ENCODE measurements at places on chromosomes 12 and 14.
A peak's percentile ranks its signal among the peaks of the same experiment; 100 is the strongest.

- H3K4me3 ChIP-seq: no peak overlapping the region
- H3K36me3 ChIP-seq: no peaks in the 10 kb centered on the region
- H3K4me1 ChIP-seq: no peaks in the 10 kb centered on the region
- DNase-seq: no peak
Measured at GRCh38 chr12:83197483-83197914, 510.8 kb downstream of the TMTC2 start.

- H3K4me1 ChIP-seq: no peaks in the 10 kb centered on the region
- no peak overlapping the region for H3K27ac ChIP-seq
- no peak for DNase-seq
- no peaks in the 10 kb centered on the region for H3K27me3 ChIP-seq
- no peaks in the 10 kb centered on the region for H3K36me3 ChIP-seq
- no peak overlapping the region for H3K4me3 ChIP-seq
Measured at GRCh38 chr14:79852950-79853744, 358.2 kb downstream of the DIO2 start.

DNA sequence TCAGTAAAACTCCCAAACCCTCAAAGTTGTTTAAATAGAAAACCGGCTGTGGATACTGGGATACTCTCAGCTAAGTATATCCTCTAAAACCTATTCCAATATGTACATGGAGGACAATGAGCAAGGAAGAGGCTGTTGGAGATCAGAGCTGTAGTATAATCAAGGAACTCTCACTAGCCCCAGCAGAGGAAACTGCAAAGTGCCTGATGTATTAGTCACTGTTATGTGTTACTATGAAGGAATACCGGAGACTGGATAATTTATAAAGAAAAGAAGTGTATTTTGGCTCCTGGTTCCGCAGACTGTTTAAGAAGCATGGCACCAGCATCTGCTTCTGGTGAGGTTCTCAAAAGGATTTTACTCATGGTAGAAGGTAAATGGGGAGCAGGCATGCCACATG is 65.6 kb upstream of the RPL10L start:
- H3K27me3 ChIP-seq: no peaks in the 10 kb centered on the region
- H3K27ac ChIP-seq: no peak overlapping the region
- H3K4me3 ChIP-seq: no peak overlapping the region
- no peak for DNase-seq

DNA sequence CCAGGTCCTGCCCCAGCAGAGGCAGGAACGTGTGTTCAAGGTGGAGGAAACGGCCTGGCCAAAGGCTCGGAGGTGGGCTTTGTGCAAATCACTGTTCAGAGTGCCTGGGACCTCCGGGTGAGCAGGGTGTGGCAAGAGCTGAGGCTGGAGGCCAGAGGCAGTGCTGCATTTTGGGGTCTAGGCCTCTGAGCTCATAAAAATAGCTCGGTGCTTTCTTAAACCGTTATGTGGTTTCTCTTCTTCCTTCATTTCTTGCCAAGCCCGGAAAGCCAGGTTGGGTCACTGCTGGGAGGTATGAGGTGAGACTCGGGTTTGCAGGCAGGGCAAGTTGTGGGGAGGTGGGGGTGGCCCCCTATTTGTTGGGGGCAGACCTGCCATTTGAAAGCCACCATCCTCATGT is 178.8 kb upstream of the MYL2 start:
- H3K27me3 ChIP-seq: no peaks in the 10 kb centered on the region
- H3K27ac ChIP-seq: no peak overlapping the region
- no peaks in the 10 kb centered on the region for H3K4me1 ChIP-seq
- no peaks in the 10 kb centered on the region for H3K36me3 ChIP-seq
- DNase-seq: no peak

- H3K27me3 ChIP-seq: no peaks in the 10 kb centered on the region
- DNase-seq: no peak
- no peaks in the 10 kb centered on the region for H3K36me3 ChIP-seq
- no peak overlapping the region for H3K27ac ChIP-seq
Measured at GRCh38 chr12:86193931-86194330, 62.3 kb downstream of the MGAT4C start.

GRCh38 chr12:57477710-57478681 is 1.7 kb downstream of the ARHGAP9 start:
- no peak overlapping the region for H3K4me3 ChIP-seq
- peaks cover 8% of the 10 kb centered on the region for H3K27me3 ChIP-seq
- no peak for DNase-seq
- no peak overlapping the region for H3K27ac ChIP-seq
- H3K4me1 ChIP-seq: no peaks in the 10 kb centered on the region
- no peaks in the 10 kb centered on the region for H3K36me3 ChIP-seq

GRCh38 chr12:7139200-7139599 is 9.0 kb downstream of the CLSTN3 start:
- no peaks in the 10 kb centered on the region for H3K4me1 ChIP-seq
- H3K4me3 ChIP-seq: no peak overlapping the region
- DNase-seq: no peak

DNA sequence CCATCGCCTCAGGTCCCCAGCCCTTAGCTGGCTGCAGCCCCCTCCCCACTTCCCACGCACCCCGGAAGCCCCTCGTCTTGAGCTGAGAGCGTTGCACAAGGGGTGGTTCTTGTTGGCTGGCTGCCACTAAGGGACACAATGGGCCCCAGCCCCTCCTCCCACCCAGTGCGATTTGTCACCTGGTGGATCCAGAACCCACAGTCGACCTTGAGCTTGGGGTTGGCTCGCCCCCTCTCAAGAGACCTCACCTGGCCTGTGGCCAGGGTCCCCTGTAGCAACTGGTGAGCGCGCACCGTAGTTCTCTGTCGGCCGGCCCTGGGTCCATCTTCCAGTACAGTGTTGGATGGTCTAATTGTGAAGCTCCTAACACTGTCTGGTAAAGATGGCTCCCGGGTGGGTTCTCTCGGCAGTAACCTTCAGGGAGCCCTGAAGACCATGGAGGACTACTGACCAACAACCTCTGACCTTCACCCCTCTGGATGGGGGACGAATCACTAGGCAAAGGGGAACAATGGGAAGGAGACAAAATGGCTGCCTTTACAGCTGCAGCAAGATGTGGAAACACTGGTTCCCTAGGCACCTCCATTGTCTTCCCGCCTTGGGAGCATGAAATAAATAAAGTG is 6.6 kb downstream of the PHB2 start:
- no peak overlapping the region for H3K4me3 ChIP-seq
- no peak for DNase-seq
- H3K36me3 ChIP-seq: no peaks in the 10 kb centered on the region
- H3K27me3 ChIP-seq: no peaks in the 10 kb centered on the region
- no peak overlapping the region for H3K27ac ChIP-seq
- peaks cover 4% of the 10 kb centered on the region for H3K4me1 ChIP-seq

GRCh38 chr14:49898485-49898884 is 5.6 kb downstream of the ARF6 start:
- no peak overlapping the region for H3K4me3 ChIP-seq
- peaks cover 15% of the 10 kb centered on the region for H3K4me1 ChIP-seq
- no peaks in the 10 kb centered on the region for H3K27me3 ChIP-seq
- H3K27ac ChIP-seq: no peak overlapping the region
- no peak for DNase-seq

- H3K27ac ChIP-seq: peak overlapping the region; percentile 34
- H3K36me3 ChIP-seq: no peaks in the 10 kb centered on the region
- H3K4me3 ChIP-seq: no peak overlapping the region
Measured at GRCh38 chr12:43338848-43339526, 213.0 kb downstream of the ADAMTS20 start.

DNA sequence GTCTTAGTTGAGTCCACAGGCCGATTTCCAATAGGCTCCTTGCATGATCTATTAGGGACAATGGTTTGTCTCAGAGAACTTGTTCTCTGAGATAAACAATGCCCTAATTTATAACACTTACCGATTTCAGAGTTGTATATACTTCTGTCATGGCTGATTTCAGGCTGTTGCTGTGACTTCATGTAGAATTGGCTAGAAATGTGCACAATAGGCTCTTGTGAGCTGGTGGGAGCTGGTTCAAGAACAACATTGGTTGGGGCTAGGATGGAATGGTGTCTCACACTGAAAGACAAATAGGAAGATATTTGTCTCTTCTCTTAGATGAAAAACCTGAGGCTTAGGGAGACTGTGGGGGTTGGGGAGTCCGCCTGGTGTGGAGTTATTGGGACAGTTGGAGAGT is 6.7 kb upstream of the KRT86 start:
- no peak overlapping the region for H3K4me3 ChIP-seq
- H3K27ac ChIP-seq: no peak overlapping the region
- no peaks in the 10 kb centered on the region for H3K4me1 ChIP-seq
- no peak for DNase-seq

DNA sequence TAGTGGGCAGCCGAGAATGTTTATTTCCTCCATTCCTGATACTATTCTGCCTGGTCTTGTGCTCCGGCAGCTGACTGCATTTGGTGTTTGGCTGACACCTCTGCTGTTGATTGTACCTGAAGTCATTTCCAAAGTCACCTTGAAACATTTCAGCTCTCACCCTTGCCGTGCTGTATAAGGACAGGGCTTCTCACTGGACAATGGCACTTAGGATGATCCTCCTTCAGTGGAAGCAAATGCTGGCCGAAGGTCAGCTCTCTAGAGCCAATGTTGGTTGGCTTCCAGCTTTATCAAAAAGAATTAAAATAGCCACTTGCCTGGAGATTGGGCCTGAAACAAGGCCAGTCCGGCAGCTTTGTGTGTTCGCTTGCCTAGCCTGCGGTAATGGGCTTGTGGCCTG is 44.0 kb downstream of the ACACB start:
- peaks cover 7% of the 10 kb centered on the region for H3K4me1 ChIP-seq
- H3K36me3 ChIP-seq: no peaks in the 10 kb centered on the region
- DNase-seq: no peak
- H3K4me3 ChIP-seq: no peak overlapping the region
- no peaks in the 10 kb centered on the region for H3K27me3 ChIP-seq

DNA sequence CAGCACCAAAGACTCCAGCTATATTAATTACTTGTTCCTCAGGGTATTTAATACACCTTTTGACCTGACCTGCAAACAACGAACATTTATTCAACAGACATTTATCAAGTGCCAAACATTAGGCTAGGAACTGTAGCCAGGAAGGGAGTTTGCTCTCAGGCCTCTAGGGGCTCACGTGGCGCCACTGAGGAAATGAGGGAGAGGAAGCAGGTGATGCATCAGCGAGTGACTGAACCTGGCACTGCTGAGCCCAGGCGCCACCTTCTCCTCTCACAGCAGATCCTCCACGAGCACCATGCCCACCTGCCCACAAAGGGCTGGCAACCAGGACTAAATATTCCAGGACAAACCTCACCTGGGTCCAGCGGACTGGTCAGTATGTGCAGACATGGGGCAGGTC is 50.2 kb downstream of the SETD3 start:
- DNase-seq: no peak
- no peaks in the 10 kb centered on the region for H3K27me3 ChIP-seq
- H3K27ac ChIP-seq: no peak overlapping the region

DNA sequence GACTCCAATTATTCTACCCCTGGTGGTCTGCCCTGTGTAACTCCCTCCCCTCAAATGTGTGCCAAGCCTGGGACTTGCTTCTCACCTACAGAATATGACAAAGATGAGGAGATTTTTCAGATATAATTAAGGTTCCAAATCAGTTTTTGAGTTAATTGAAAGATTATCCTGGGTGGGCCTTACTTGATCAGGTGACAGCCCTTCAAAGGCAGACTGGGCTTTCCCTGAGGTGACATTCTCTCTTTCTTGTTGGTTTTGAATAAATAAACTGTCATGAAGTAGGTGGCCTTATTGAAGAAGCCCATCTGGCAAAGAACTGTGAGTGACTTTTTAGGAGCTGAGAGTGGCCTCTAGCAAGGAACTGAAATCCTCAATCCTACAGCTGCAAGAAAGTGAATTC is 106.0 kb downstream of the BRMS1L start:
- no peaks in the 10 kb centered on the region for H3K4me1 ChIP-seq
- H3K27ac ChIP-seq: no peak overlapping the region
- no peaks in the 10 kb centered on the region for H3K27me3 ChIP-seq
- no peak overlapping the region for H3K4me3 ChIP-seq

GRCh38 chr14:70856851-70857495 is 47.7 kb upstream of the MAP3K9 start:
- H3K36me3 ChIP-seq: no peaks in the 10 kb centered on the region
- no peak overlapping the region for H3K27ac ChIP-seq
- H3K4me1 ChIP-seq: no peaks in the 10 kb centered on the region
- no peak overlapping the region for H3K4me3 ChIP-seq
- H3K27me3 ChIP-seq: no peaks in the 10 kb centered on the region

DNA sequence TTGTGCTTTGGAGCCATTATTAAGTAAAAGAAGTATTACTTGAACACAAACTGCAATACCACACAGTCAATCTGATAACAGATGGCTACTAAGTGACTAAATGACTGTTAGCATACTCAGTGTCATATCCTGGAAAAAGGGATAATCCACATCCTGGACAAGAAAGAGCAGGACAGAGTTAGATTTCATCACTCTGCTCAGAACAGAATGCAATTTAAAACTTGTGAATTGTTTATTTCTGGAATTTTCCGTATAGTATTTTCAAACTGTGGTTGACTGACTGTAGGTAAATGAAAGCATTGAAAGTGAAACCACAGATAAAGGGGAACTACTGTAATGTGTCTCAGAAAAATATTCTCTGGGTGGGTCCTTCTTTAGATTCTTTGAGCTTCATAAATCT is 458.8 kb downstream of the TMEM117 start:
- H3K27me3 ChIP-seq: no peaks in the 10 kb centered on the region
- H3K27ac ChIP-seq: no peak overlapping the region
- H3K4me1 ChIP-seq: no peaks in the 10 kb centered on the region
- H3K4me3 ChIP-seq: no peak overlapping the region

DNA sequence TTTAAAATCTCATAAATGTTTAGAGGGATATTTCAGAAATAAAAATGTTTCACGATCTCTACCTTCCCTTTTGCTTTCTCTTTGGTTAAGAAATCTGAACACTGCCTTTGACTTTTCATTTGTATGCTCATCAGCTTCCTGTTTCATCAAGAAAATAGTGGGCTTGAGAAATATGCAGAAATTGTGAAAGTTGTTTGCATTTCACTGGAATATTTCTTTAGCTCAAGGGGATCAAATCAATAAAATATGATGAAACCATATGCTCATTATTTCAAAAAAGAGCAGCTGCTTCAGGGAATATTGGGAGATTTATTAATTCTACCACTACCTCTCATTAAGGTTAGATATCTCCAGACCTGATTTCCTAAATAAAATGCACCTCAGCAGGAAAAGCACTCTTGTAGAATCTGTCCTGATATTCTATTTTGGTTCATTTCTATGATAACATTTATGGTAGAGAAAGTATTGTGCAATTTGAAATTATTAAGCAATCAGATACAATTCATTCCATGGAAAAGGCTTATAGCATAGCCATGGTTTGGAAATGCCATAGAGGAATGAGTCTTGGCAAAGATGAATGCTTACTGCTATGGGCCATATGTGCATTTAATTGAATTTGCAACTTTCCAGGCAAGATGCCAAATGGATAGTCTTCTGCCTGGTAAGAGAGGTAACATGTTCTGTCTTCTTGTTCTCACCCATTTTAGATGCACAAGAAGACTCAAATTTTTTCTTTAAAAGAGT is 212.6 kb upstream of the SLC16A7 start:
- DNase-seq: no peak
- H3K4me3 ChIP-seq: no peak overlapping the region
- H3K4me1 ChIP-seq: no peaks in the 10 kb centered on the region
- H3K36me3 ChIP-seq: no peaks in the 10 kb centered on the region

All from uterus (tissue), 4 donors.